ENCODE measurements at places on chromosomes 5 and 9.

DNA sequence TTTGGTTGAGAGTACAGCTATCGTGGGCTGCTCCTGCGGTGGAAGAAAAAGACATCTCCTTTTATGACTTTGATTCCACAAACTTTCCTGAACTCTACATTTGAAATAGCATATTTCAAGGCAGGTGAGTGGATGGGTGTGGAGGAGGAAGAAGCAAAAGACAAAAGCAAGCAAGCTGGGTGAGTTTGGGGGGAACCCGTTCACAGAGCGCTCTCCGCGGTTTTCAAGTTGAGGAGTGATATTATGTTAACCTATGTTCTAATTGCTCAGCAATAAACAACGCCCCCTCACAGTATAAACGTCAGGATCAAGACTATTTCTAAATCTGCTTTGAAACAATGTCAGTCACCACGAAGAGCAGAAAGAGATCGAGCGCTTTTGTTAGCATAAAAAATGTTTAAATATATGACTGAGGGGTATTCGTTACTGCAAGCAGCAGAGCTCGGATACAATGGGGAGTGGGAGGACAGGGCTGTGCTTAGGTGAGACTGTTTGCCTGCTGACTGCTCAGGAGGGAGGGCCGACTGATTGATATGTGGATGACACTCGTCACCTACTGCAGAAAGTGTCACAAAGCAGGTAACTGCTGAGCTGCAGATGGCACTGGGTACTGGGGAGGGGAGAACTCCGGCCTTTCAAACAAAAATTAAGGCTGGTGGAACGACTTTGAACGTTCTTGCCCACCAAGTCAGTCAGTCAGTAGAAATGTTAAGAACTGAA lies 236.5 kb downstream of the DRD1 start:
- no peak for DNase-seq

DNA sequence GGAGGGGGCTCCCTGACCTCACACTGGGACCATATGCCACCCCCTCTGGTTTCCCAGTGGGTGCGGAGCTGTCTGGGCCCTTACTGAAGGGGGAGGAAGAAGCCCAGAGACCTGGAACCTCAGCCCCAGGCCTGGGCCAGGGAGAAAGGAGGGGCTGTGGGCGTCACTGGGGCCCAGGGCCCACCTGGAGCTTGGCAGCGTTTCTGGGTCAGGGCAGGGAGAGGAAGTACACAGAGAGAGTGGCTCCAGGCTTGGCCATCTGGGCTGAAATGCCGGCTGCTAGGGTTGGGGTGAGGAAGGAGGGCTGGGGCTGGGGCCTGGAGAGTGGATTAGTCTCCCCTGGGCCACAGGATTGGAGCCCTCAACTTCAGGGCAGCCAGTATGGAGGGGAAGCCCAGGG lies 6.4 kb upstream of the DAB2IP start:
- no peak for DNase-seq

DNA sequence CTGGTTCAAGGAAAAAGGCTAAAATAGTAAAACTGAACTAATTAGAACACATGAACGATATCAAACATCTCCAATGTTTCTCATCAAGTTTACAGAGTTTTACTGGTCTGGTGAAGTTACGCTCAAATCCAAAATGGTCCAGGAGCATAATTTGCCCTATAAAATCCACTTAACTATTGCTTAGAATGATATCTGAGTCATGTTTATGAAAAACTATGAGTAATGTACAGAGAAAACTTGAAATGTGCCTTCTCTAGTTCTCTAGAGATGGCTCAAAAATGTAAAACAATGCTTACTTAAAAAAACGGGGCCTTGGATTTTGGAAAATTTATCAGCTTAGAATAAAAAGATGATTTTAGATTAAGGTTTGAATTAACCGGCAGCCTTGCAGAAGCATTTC lies 108.1 kb downstream of the FBXW11 start:
- no peak for DNase-seq

DNA sequence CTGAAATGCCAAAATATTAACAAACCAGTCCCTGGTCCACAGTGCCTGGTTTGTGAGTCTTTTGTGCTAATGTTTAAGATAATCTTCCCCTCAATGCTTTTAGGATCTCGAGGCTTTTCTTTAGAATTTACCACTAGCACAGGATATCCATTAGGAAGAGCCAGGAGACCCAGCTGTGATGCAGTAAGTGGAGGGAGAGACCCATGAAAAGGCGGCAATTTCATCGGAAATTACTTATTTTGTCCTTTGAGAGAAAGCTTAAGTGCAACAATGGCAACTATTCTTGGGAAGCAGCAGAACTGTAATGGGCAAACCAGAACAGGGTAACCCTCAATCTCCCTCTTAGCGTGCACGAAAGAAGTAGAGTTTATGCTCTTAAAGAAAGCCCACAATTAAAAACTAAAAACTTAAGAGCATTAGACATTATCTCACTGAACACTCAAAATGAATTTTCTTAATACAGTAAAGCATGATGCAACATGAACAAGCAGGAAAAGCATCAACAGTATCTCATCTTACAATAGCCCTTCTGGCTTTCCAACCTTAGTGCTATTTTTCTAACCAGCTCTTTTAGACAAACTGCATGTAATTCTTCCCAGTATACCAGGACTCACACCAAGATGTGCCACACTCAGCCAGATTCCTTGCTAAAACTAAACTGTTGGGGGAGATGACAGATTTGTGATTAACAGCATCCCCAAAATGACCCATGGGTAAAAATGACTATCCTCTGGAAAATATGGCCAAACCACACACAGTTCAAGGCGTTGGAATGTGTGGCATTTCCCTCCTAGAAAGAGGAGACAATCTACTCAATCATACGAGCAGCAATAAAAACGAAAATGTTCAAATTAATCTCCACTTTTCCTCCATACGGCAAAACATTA lies 36.4 kb downstream of the PWWP2A start:
- DNase-seq = no peak

- no peak for DNase-seq
Measured at GRCh38 chr5:104628911-104629310, 1066.3 kb upstream of the NUDT12 start.

DNA sequence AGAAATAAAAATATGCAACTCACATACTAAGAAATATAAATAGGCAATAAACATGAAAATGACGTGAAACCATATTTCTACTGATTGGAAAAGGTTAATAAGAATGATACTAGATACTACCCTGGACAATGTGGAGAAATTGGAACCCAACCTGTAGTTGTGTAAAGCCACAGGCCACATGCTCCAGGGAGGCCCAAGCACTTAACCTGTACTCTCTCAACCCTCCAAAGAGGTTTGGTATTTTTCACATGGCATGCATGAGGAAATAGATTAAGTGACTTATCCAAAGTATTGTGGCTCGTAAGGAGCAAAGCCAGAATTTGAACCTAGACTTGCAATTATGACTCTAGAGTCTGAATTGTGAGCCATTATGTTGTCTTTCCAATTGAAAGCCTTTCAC lies 13.4 kb downstream of the LIFR start:
- no peak for DNase-seq

GRCh38 chr9:125649315-125649714 lies 57.7 kb downstream of the MAPKAP1 start:
- DNase-seq = no peak

GRCh38 chr9:98037357-98037756 lies 19.2 kb upstream of the NANS start:
- no peak for DNase-seq

- no peak for DNase-seq
Measured at GRCh38 chr9:133327834-133328484, 8.0 kb downstream of the SURF6 start.

- no peak for DNase-seq
Measured at GRCh38 chr9:99475401-99476065, 253.5 kb downstream of the SEC61B start.

- peak; percentile 94 for DNase-seq
Measured at GRCh38 chr9:132406554-132407122, at the start of gene TTF1. Gene TTF1, minus strand, starts transcription at chr9:132406840. Its CDS starts 4,019 bp downstream, at chr9:132402821.

GRCh38 chr9:104092875-104093600 lies 1.1 kb upstream of the SMC2 start:
- no peak for DNase-seq

DNA sequence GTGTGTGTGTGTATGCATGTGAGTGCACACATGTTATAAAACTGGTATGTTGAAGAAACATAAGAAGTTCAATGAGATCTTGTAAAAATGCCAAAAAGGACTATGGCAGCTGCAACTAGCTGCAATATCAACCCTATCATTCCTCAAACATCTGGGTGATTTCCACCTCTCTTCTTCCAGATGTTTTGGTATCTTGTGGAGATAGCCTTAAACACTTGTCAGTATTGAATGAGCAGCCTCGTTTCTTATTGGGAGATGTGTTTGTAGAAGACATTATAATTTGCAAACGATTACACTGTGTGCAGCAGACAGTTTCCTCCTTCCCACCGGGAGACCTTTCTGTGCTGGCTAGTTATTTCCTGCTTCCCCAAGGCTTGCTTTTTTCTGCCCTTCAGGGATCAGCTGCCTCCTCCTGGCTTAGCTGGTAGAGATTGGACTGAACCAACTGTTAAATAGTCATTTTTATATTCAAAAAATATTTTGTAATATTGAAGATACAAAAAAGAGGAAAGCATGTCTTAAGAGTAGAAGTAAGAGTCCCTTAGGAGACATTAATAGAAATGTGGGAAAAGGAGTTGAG lies 168.4 kb upstream of the MPDZ start:
- no peak for DNase-seq

DNA sequence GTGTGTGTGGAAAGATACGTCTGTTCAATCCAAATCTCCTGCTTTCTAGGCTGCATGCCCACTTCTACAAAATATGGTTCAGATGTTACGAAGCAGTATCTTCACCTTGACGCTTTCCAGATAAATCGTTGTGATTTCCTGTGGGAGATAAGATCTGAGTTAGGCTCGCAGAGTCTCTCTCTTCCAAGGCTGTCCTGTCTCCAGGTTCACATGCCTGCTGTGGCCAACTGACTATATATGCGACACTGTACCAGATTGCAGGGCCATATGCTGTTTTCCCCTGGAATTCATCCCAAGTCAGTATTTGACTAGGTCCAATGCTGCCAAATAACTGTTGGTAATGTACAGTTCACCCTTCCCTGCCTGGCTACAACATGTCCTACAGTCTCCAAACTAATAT lies 47.9 kb downstream of the TMEM252 start:
- DNase-seq = no peak

DNA sequence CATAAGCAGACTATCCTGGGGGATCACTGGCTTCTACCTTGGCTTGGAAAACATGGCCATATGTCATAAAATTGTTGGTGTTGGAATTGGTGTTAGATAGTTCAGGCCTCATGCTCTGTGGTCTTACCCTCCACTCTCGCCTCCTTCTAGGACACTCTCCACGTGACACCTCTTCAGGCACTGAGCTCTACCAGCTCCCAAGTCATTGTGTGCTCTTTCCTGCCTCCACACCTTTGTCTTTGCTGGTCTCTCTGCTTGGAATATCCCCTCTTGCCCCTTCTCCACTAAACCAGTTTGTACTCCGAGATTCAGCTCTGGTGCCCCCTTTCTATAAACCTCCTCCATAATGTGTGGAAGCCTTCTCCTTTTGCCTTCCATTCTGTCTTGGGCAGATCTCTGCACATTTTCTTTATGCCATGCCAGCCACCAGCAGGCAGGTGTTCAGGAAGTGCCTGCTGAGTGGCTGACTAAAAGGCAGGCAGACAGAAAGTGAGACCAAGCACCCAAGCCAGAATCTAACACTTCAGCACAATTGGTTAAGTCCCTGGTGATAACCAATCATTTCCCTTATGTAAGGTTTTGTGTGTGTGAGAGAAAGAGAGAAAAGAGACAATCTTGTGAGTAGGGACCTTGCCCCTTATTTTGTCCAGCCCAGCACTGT lies 37.7 kb downstream of the SAR1B start:
- DNase-seq = no peak

DNA sequence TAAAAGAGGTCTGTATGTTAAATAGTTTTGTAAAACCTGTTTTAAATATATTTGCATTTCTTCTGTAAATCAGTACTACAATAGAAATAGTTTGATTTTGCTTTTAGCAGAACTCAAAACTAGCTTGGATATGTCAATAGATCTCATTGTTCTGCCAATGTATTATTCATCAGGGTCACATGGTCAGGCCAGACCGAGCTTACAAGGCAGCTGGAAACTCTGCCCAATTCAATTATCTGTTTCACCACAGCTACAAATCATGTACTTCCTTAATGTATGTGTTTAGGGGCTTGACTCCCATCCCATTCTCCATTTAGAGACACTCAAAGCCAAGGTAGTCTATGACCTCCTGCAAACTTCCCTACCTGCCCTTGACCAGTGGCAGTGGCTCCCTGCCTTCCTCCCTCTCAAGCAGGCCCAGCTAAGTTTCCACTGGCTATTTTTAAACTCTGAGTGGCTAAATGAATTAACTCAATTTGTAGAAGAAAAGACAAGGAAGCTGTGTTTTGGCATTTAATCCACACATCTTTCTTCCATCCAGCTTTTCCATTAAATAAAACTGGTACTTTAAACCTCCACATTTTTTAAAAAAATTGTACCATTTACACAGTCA lies 46.4 kb upstream of the SELENOP start:
- no peak for DNase-seq

- no peak for DNase-seq
Measured at GRCh38 chr5:28903643-28904042, 1865.3 kb upstream of the CDH9 start.

GRCh38 chr5:172697123-172698121 lies 56.4 kb downstream of the NEURL1B start:
- peak; percentile 87 for DNase-seq

GRCh38 chr9:91856419-91856818 lies 93.6 kb downstream of the ROR2 start:
- no peak for DNase-seq

- DNase-seq = no peak
Measured at GRCh38 chr9:129383019-129383560, 205.0 kb upstream of the IER5L start.

DNA sequence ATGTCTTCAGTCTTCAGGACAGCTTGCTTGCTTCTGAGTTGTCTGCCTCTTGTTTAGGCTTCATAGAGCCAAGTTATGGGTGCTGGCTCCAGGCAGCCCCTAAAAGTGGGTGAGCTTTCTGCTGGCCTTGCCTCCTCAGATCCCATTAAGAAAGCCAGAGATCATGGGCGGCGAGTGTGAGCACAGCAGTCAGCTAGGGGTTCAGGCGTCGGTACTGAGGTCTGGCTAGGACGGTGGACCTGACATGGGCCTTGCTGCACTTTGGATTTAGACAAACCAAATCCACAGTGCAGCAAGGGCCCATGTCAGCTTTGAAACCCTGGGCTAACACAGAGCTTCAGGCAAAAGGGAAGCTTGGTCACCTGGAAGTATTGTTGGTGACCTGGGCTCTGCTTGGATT lies 17.6 kb downstream of the PSAT1 start:
- DNase-seq = no peak

DNA sequence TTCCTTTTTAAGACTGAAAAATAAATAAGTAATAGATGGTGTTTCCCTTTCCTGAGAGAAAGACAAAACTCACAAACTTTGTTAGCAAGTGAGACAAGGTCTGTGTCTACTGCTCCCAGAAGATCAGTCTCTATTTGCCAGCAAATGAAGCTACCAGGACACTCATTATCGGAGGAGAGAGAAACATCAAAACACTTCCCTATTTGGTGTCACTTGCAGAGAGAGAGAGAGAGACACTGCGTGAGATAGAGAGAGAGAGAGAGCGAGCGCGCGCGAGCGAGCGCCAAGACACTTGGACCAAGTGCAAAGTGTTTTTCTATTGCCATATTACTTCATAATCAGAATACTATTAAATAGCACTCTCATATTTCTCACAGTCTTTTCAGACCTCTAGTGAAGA lies 142.7 kb downstream of the KCNN2 start:
- no peak for DNase-seq

Measured in GM20000 (cell line).